ENCODE measurements at places on chromosomes 2 and 18.

- no peak for DNase-seq
Observed at GRCh38 chr2:21811541-21811940, 687.8 kb downstream of the TDRD15 start.

- DNase-seq = no peak
Observed at GRCh38 chr2:69089266-69089665, 76.3 kb downstream of the ANTXR1 start.

- DNase-seq = no peak
Observed at GRCh38 chr2:158102446-158102845, 770 bp downstream of the UPP2 start.

- no peak for DNase-seq
Observed at GRCh38 chr2:53129851-53130250, 637.8 kb upstream of the CHAC2 start.

DNA sequence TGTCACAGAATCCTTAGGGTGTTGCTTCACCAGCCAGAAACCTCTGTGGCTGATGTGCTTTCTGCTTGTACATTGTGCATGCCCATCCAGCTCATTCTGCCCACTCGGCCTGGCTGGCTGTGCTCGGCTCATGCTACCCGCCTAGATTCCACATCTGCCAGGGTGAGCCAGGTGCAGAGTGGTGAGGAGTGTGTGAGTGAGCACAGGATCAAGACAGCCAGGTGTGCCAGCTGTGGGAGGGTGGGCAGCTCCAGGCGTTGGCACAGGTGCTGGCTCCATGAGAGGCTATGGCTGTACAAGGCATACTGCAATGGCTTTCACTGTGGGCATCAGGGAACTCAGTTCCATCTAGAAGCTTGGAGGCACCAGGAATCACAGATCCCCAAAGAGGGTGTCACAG is 1321.8 kb upstream of the CRIM1 start:
- DNase-seq = no peak

DNA sequence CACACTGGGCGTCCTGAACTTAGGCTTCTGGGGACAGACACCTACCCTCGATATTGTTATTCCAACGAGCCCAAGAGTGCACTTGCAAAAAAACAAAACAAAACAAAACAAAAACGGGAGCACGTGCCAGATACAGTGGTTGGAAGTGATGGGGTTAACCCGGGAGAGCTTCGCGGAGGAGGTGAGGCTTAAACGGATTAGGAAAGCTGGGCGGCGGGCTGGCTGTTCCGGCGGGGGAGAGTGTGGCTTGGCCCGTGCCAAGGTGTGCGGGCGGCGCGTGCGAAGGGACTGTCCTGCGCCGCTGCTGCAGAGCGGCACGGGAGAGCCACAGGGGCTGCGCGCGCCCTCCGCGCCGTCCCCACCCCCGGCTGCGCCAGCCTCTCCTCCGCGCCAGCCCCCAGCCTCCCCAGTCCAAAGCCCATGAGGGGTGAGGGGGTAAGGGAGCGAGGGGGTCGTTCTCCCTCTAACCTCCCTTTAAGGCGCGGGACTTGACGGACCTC is 1.5 kb upstream of the SLC30A3 start:
- DNase-seq = no peak

- no peak for DNase-seq
Observed at GRCh38 chr2:45000341-45000901, 8.8 kb downstream of the SIX2 start.

- no peak for DNase-seq
Observed at GRCh38 chr2:159052157-159052601, 83.7 kb downstream of the TANC1 start.

Measured in GM12865 (cell line).